Activated CD8-positive, alpha-beta memory T cell treated with anti-CD3 and anti-CD28 coated beads for 48 hours (primary cell): ENCODE measurements at places on chromosomes 1 and 21.

DNA sequence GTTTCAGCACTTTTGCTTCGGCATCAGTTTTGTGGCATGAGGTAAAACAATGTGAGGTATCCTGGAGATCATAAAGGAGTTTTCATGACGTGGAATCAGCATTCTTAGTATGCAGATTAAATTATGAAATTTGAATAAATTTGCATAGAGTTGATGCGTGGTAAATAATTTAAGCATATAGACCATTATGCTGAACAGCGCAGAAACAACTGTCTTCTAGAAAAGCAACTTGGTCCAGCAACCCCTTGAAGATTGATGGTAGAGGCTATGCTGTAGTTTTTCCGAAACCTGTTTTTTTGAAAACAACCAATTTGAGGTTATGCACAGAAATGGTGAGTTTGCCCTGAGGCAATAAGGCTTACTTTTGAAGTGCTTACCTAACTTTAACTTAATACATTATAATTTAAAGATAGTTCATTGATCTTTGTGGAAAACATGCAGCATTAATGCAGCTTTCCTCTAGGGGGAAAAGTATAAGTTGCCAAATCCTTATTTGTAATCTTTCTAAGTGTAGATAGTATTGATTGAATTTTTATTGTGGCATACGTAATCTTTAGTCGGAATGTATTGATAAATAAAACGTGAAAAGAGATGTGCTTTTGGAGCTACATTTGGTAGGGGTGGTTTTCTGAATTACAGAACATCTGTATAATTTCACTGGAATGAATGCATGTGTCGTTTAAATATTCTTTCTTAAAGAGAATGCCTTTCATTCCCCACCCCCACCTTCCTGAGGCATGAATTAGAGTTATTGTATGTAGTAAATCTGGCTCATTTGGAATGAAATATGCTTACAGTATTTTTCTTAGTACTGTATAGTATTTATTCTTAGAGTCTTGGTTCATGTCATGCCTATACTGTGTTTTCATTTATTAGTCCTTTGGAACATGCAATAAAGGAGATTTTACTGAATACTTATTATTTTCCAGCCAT, 3.8 kb downstream of the PRDM2 start:
- DNase-seq: no peak

- DNase-seq: no peak
Observed at GRCh38 chr1:19395678-19396192, 83.6 kb downstream of the SLC66A1 start.

- no peak for DNase-seq
Observed at GRCh38 chr1:20588634-20589225, at the start of gene CDA. TSS of gene CDA (plus strand) at chr1:20589097. CDS start at chr1:20589130, 33 bp downstream.

- no peak for DNase-seq
Observed at GRCh38 chr1:88892357-88892877, 1.1 kb upstream of the GTF2B start.

DNA sequence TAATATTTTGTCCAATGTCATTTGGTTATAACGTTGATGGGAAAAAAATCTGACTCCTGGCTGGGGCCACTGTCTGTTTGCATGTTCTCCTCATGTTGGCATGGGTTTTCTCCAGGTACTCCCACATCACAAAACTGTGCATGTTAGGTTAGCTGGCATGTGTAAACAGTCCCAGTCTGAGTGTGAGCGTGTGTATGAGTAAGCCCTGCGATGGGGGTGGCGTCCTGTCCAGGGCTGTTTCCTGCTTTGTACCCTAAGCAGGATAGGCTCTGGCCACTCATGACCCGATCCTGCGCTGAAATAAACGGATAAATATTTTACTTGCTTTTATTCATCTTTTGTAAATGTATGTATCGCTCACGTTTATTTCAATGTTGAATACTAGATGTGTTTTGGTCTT, 13.5 kb downstream of the EFCAB14 start:
- DNase-seq: no peak

DNA sequence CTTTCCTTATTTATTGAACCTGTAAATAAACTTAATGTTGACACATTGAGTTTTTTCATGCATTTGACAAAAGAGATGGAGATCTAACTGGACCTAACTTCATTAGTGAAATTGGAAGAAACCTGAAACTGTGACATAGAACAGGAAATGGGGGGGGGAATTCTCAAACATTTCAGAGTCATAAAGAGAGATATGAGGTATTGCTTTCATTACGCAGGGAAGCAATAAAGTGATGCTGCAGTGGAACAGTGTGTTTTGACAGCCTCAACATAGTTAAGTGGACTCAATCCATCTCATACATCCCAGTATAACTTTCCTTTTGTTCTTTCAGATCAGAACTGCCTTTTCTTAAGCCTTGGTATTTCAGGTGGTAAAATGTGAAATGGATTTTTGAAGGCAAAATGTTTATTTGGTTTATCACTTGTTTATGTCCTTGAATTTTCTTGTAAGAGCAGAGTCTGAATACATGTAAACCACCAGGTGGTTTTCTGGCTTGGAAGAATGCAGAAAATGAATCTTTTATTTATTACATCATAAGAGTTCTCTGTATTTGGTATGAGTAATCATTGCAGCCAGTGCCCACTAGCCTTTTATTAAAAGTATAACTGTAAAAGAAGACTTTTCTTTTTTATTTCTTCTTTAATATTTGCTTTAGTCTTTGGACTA, 132.5 kb downstream of the ZNF326 start:
- DNase-seq: no peak

GRCh38 chr1:50474859-50475809, 51.9 kb upstream of the DMRTA2 start:
- no peak for DNase-seq

DNA sequence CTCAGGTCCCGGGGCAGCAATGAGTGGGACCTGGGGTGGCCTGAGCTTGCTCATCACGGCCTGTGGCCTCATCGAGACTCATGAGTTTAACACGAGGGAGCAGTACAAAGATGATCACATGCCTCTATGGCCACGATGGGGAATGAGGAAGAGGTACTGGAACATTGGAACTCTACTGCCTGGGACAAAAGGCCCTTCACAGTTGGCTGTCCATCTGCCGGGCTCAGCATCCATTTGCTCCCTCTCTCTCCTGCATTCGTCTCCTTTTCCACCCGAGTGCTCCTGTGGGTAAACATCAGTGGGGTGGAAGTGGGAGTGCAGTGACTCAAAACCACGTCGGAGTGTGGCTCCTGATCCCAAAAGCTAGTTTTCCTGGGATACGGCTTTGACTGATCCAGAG, 124.9 kb downstream of the KAZN start:
- DNase-seq: no peak

DNA sequence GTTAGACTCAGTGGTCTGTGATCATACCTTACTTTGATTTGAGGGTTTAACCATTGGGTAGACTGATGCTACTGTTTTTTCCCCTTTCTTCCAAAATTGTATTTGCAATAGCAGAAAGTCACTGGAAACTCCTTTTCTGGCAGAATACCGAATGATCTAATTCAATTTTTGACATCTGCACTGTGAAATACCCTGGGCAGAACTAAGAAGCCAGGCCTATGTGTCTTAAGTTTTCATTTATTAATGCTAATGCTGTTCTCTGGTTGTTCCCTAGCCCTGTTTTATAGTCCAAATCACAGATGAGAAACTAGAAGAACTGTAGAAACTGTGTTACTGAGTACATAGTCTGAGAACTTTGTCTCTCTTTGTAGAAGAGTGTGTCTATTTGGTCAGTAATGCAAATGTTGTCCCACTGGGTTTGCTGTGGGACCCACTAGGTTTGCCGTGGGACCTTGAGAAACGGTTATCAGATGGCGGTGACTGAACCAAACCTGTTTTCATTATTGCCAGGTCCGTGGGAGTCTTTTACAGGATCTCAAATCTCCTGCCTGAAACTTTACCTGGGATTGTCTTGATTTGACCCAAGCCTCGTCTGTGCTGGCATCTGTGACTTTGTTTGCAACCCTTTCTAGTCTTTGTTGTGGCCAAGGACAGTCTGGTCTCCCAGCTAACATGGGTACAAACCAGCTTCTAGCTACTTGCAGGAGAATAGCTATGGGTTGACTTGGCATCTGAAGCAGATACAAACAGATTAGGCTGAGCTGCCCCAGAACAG, 41.4 kb downstream of the PEX14 start:
- DNase-seq: no peak

GRCh38 chr1:201329801-201330200, 46.5 kb downstream of the PKP1 start:
- no peak for DNase-seq

- no peak for DNase-seq
Observed at GRCh38 chr1:112581586-112582192, 37.3 kb downstream of the ST7L start.

DNA sequence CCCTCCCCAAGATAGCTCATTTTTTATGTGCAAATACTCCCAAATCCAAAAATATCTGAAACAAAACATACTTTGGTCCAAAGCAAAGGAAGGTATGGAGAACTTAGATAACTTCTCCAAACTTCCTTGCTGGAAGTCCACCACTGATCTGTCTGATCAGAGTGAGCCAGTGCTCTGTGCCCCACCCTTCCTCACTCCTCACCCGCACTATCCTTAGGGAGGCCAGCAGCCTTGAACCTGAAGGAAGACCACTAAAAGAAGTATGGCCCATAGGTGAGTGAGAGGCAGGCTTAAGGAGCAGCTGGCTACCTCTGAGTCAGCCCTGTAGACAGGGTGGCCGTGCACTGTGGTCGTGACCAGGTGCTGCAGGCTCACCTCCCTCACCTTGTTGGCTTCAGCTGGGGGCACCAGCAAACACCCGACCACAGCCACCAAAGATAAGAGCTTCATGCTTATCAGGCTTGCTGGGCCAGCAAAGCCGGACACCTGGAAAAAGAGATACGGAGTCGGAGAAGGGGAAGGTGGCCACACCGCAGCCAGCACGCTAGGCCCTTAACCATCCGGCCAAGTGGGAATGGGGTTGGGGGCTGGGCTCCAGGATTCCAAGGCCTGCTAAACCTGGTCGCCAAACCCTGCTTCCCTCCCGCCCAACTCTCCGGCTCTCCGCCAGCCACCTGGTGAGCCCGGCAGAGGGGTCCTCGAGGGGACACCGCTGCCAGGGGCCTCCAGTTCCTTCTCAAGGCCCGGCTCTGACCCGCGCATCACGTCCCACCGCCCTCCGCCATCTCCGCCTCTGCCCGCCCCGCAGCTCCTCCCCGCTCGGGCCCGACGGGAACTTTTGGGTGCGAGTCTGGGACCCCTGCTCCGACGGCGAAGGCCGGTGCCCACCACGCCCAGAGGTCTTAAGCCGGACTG, 543 bp downstream of the TMEM9 start:
- no peak for DNase-seq

GRCh38 chr1:239337799-239338430, 48.5 kb upstream of the CHRM3 start:
- DNase-seq: no peak

GRCh38 chr21:35145626-35146233, 96.6 kb upstream of the RUNX1 start:
- no peak for DNase-seq

GRCh38 chr1:36876990-36877389, 157.3 kb downstream of the GRIK3 start:
- no peak for DNase-seq

DNA sequence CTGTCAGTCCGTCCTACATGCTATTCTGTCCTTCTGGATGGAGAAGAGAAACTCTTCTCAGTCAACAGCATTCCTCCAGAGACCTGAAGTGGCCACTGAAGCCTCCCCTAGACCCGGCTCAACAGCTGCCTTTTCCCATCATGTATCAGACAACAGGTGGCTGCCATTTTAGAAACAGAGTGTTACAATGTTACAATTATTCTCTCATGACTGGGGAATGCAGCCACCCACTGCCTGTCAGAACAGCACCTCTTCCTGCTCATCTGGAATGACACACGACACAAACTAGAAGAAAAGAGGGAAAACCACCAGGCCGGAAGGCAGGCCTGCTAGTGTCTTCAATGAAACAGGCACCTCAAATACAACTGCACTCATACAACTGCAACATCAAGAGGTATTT, 105.3 kb downstream of the PGBD5 start:
- DNase-seq: no peak

- no peak for DNase-seq
Observed at GRCh38 chr1:93518516-93518915, 70.6 kb downstream of the FNBP1L start.

- DNase-seq: no peak
Observed at GRCh38 chr1:119115311-119115710, 25.1 kb downstream of the WARS2 start.

- DNase-seq: no peak
Observed at GRCh38 chr1:69403756-69404320, 163.9 kb upstream of the LRRC7 start.

DNA sequence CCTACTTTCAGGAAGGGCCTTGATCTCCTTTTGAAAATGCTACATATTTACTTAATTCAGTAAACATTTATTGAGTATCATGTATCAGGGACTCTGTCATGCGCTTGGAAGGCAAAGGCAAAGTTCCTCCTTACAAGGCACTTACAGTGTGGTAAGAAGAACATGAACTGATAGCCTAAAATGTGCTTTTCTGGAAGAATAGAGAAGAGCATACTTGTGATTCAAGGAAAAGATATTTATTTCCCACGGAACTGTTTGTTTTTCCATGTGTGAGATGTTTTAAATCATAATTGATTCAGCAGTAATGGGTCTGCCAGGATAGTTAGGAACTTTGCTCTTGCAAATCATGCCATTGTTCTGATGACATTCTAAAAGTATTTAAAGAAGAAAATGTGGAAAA, 110.1 kb upstream of the ZNHIT6 start:
- DNase-seq: no peak

GRCh38 chr1:71434240-71434639, 353.4 kb upstream of the ZRANB2 start:
- no peak for DNase-seq

DNA sequence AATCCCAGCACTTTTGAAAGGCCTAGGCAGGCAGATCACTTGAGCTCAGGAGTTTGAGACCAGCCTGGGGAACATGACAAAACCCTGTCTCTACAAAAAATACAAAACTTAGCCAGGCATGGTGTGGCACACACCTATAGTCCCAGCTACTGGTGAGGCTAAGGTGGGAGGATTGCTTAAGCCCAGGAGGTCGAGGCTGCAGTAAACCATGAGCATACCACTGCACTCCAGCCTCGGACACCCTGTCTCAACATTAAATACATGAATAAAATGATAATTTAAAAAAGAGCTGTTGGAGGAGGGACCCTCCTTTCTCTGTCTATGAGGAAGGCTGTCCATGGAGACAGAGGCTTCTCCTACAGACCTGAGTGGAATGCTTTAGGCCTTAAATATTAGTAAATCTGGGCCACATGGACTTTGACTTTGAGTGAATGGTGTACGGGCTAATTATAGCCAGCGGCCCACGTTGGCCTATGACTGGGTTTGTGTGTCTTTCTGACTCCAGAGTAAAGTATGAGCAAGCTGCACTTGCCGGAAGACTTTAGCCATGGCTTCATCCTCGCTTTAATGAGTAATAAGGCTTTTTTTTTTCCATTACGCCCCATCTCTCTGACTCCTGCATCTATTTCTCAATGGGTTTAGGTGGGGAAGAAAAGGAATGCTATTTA, 21.3 kb downstream of the RAB3B start:
- no peak for DNase-seq

GRCh38 chr1:25987951-25988350, 9.9 kb downstream of the PAFAH2 start:
- no peak for DNase-seq

GRCh38 chr1:157136133-157136532, 2.1 kb downstream of the ETV3 start:
- DNase-seq: no peak

GRCh38 chr1:187744665-187745064, 915.9 kb downstream of the PLA2G4A start:
- DNase-seq: no peak

GRCh38 chr1:239538239-239538988, 152.0 kb downstream of the CHRM3 start:
- no peak for DNase-seq
